OCI-M1 (cell line): ENCODE measurements at places on chromosomes 2 and 18.
A peak's percentile ranks its signal among the peaks of the same experiment; 100 is the strongest.

DNA sequence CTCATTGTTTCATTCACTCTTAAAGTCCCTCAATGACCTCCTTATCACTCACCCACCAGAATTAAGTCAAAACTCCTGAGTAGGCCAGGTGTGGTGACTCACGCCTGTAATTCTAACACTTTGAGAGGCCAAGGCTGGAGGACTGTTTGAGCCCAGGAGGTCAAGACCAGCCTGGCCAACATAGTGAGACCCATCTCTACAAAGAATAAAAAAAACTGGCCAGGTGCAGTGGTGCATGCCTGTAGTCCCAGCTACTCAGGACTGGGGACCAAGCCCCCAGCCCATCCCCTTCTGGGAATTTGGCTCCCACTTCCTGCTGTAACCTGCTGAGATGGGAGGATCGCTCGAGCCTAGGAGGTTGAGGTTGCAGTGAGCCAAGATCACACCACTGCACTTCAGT, 28.9 kb downstream of the TMEM247 start:
- no peak for DNase-seq

DNA sequence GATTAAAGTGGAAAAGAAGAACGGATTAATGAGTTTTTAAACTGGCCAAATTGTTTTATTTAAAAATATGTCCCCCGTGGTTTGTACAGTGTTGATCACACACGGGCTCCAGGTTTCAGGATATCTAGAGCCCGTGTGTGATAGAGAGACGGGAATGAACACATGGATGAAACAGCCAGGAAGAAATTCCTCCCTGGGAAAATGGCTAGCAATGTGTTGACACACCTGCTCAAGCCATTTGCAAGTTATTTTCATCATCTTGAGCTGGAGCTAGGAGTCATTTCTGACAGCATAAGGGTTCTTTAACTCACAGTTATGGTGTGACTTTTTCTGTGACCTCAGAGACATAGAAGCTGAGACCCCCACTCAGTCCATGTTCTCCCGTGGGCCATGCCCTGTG, 81.6 kb downstream of the LRRFIP1 start:
- no peak for DNase-seq

- no peak for DNase-seq
These were observed 2.4 kb downstream of the CYP26B1 start for GRCh38 chr2:72145289-72145657.

DNA sequence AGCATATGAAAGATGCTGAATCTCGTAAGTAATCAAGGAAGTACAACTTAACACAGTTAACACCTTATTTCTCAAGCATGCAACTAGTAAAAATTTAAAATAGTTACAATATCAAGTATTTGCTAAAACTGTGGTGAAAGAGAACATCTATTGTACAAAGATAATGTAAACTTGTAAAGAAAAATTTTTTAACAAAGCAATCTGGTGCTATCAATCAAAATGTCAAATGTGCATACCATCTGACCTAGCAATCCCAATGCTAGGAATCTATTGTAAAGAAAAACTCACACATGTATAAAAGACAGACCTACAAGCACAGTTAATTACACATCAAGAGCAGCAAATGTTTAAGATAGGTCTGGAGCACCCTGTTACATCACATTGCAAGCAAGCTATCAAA, 90.1 kb downstream of the SLC66A3 start:
- no peak for DNase-seq

- peak; percentile 78 for DNase-seq
These were observed 272.6 kb upstream of the ERBB4 start for GRCh38 chr2:212811036-212811805.

- no peak for DNase-seq
These were observed 286.5 kb upstream of the SLC14A2 start for GRCh38 chr18:45328811-45329210.

DNA sequence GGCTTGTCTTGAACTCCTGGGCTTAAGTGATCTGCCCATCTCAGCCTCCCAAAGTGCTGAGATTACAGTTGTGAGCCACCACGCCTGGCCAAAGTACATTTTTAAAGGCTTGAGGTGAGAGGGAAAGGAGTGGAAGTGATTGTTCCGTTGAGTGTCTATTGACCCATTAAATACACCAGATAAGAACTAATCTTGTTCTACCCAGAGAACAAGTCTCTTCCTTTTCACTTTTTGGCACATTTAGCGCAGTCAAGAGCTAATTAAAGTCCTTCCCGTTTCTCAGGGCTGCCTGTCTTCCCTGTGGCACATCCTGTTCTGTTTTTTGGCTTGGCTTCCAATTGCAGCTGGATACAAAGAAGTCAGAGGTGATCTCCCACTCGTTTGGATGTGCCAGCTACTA, 172.3 kb downstream of the ALPK2 start:
- DNase-seq = no peak

DNA sequence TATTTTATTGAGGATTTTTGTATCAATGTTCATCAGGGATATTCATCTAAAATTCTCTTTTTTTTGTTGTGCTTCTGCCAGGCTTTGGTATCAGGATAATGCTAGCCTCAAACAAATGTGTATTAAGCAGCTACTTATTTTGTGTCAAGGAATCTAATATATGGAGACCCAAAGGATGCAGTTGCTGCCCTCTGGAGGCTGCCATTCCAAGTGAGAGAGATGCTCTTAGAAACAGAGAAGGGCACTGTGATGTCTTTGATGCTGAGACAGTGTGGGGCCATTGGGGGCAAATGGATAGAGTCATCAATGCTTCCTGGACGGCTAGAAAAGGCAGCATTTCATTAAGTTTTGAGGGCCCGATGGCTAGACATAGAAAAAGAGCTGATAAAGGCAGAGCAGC, 292.6 kb downstream of the SETBP1 start:
- no peak for DNase-seq

DNA sequence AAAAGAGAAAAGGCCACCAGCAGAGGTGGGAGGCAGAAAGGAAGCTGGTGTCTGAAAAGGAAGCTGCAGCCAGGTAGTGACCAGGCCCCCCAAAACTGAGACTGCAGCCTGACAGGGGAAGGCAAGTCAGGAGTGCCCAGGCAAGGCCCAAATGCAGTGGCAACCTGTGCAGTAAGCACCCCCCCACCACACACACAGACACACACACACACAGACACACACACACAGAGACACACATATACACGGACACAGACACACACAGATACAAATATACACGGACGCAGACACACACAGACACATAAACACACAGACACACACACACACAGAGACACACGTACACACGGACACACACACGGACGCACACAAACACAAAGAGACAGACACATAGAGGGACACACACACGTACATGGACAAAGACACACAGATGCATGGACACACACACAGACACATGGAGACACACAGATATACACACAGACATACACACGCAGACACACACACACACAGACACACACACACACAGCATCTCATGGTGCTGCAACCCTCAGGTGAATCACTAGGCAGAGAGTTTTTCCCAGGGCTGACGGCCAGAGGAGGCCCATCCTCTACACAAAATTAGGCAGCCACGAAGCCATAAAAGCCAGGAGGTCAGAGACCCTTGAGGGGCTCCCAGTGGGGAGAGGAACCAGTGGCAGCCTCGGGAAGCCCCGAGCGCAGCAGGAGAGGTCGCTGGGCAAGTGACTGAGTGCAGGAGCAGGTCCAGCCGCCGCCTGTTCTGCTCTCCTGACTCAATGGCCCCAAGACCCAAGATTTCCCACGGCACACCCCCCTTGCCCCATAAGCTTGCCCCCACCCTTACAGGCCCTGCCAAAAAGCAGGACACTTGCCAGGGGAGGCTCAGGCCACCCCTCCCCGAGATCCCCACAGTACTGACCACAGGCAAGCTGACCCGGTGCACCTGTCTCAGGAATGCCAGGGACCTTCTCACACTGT, 6.3 kb downstream of the SDC1 start:
- DNase-seq = no peak

- DNase-seq = no peak
These were observed 766 bp downstream of the CCDC85A start for GRCh38 chr2:56184500-56185011.

DNA sequence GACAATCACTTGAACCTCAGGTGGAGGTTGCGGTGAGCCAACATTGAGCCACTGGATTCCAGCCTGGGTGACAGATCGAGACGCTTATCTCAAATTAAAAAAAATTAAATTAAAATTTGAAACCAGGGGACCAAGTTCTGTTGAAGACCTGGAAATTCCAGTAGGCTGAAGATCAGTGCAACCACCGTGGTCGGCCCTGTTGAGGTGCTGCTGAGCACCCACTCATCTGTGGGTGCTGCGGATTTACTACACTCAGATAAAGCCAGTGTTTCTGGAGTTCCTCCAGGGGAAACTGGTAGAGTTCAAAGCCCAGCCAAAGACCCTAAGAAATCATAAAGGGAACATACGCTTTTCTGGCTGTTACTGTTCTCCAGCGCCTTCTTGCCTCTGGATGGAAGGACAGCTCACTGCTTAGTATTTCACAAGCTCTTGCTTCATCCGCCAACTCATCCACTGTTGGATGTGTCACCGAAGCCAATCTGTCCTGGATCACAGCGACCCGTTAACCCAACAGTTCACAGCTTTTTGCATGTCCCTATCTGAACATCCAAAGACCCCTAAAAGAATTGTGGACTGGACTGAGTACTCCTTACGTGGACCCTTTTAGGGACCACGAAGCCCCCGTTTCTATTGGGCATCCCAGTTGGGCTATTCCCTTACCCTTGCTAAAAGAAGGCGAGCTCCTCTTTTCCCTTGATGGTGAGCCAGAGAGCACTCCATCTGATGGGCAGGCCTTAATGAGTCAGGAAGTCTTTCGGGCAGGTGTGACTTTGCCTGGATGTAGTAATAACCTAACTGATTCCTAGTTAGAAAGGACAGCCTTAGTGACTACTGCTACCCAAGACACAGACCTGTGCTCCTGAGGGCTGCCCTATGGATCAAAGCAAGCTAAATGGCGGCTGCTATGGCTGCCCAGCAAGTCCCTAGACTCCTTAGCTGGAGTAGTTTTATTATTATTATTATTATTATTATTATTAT, 6.0 kb upstream of the ALPP start:
- no peak for DNase-seq

- DNase-seq = no peak
These were observed 339.2 kb upstream of the HNRNPA3 start for GRCh38 chr2:176873403-176873802.

- no peak for DNase-seq
These were observed 362.6 kb downstream of the RIT2 start for GRCh38 chr18:42752916-42753315.

DNA sequence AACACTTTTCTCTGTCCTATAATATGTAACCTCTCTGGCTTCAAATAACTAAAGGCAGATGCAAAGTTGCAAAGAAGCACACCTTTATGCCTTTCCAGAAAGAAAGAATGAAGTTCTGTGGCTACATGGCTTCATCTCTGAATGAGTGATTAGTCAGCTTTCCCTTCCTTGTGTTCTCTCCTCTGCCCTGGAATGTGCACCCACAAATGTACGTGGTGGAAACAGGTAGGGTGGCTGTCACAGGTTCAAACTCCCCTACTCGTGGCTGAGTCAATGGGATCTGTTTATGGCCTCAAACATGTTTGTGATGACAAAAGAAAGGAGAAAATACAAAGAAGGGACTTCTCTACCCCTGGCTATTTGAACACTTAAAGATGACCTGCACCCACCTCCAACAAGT, 55.5 kb upstream of the ACVR2A start:
- DNase-seq = no peak

DNA sequence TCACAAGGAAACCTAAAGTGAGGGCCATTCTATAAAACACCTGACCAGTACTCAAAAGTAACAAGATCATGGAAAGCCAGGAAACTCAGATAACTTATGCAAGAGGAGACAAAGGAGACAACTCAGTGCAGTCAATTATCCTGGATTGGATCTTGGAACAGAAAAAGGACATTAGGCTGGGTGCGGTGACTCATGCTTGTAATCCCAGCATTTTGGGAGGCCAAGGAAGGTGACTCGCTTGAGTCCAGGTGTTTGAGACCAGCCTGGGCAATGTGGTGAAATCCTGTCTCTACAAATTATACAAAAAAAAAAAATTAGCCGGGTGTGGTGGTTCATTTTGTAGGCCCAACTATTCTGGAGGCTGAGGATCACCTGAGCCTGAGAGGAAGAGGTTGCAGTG, 424.5 kb upstream of the SPRED2 start:
- DNase-seq = no peak

- no peak for DNase-seq
These were observed 47.4 kb upstream of the ITGB6 start for GRCh38 chr2:160247296-160248035.

GRCh38 chr2:71004857-71005256, 10.2 kb upstream of the TEX261 start:
- DNase-seq = no peak

- no peak for DNase-seq
These were observed 25.1 kb downstream of the SPDYA start for GRCh38 chr2:28835781-28836180.

DNA sequence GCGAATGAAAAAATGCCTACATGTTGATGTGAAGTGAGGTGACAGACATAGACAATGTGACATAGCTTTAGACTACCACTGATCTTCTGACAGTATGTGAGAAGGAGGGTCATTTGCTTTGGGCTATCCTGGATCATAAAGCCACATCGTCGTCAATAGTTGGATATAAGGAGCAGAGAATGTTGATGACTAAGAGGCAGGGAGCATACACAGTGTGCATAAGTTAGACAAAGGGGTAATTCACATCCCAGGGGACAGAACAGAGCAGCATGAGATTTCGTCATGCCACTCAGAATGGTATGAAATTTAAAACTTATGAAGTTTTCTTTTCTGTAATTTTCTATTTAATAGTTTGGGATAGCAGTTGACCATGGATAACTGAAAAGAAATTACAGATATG, 403.2 kb downstream of the DSC3 start:
- DNase-seq = no peak

GRCh38 chr2:226943862-226944620, 108.2 kb downstream of the RHBDD1 start:
- DNase-seq = no peak

GRCh38 chr2:36339607-36340218, 15.9 kb upstream of the CRIM1 start:
- DNase-seq = no peak

DNA sequence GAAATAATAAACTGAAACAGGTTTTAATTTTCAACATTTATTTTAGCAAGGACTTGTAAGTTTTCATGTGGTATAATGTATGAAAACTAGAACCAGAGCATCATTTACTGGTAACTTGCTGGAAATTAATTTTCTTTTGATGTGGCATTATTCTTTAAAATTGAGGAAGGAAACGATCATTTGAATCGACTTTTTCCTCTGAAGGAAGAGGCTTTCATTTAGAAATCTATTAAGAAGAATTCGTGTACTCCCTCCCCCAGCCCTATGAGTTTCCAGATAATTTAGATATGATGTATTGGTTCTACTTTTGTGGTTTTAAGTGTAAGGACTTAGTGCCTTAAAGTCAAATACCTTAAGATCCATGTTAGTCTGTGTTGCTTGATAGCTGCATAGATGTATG, 2.5 kb downstream of the BABAM2 start:
- DNase-seq = peak; percentile 4
